ENCODE measurements at places on chromosomes 11 and 22.

DNA sequence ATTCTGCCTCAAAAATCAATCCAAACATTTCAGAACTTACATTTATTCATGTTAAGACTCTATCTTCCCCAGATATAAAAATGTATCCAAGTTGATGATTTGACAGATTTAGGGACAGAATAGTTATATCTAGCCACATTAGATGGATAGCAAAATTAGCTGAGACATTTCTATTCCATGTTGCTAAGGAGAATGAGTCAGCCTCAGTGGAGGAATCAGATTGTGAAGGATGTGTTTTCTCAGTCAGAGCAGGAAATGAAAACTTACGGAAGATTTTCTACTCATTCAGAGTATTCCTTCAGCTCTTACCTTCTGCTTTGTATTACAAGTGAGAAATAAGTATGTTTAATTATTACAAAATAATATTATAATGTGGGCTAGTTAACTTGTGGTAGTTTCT is 556.3 kb upstream of the ANO3 start:
- no peak for DNase-seq

DNA sequence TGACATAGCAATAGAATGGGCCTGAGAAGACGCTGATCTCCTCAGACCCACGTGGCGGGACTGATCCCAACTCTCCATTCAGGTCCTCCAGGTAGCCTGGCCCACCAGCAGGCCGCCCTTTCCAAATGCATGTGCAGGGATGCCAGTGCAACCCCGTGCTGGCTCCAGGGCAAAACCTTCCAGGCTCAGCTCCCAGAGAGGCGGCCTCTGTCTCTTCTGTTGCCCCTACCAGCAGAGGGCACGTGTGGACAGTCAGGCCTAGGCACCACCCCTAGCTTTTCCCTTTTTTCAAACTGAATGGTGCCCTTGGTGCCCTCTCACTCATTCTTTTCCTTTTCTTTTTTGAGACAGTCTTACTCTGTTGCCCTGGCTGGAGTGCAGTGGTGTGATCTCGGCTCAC is 121.7 kb downstream of the OSBP2 start:
- DNase-seq: no peak

DNA sequence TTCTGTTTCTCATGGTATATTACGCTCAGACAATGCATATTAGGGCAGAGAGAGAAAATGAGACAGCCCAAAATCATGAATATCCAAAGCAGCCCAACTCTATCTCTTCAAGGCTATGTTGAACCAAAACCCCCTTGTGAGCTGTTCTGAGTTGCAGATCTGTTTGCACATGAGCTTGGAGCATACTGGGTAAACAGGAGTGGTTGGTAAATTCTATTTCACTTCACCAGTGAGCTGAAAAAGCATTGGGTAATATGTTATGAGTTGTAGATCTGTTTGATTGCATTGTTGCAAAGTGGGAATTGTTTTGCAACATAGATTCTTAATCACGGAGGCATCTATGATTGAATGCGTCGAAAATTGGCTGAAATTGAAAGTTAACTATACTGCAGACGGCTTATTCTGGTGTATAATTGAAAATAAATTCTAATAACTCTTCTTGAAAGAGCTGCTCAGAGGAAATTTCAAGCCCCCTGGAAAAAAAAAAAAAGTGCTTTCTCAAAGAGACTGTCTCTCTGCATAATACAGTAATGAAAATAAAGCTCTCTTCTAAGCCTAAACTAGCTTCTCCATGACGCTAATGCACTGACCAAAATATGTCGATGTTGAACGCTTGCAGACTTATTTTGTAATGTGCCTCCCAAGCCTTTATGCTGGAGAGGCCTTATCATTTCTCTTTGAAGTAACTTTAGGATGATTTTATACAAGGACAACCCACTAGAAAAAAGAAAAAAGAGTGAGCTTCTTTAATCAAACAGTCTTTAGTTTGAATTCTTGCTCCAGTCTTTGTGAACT is 263.7 kb downstream of the NTM start:
- peak; percentile 99 for DNase-seq

DNA sequence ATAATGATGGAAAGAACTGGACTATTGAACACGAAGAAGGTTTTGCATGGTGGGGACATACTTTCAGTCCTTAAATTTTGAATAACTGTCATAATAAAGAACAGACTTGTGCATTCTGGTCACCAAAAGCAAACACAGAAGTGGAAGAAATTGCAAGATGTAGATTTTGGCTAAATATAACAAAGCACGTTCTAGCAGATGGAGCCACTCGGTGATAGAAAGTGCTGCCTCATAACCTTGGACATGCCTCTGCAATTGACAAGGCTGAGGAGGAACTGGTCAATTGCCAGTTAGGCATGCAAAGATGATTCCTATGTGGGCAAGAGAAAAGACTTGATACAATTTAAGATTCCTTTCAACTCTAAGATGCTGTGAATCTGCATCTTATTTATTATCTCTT is 244.1 kb upstream of the ZC3H12C start:
- no peak for DNase-seq

DNA sequence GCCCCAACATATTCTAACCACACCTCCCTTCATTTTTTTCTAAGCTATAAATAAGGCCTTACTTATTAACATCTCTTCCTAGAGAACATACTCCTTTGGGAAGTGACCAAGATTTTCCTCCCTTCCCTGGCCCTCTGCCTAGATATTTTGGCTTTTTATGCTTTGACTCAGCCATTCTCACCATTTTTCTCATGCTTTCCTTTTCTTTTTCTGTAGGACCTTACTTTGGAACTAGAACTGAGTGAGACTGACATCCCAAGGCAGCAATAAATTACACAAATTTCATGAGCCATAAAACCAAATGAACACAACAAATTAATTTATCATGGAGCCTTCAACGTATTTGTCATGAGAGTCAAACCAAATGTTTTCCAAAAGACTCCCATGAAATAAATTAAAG is 142.7 kb upstream of the CTSC start:
- no peak for DNase-seq

- DNase-seq: no peak
These were observed 85.9 kb downstream of the MICAL2 start for GRCh38 chr11:12196308-12196707.

DNA sequence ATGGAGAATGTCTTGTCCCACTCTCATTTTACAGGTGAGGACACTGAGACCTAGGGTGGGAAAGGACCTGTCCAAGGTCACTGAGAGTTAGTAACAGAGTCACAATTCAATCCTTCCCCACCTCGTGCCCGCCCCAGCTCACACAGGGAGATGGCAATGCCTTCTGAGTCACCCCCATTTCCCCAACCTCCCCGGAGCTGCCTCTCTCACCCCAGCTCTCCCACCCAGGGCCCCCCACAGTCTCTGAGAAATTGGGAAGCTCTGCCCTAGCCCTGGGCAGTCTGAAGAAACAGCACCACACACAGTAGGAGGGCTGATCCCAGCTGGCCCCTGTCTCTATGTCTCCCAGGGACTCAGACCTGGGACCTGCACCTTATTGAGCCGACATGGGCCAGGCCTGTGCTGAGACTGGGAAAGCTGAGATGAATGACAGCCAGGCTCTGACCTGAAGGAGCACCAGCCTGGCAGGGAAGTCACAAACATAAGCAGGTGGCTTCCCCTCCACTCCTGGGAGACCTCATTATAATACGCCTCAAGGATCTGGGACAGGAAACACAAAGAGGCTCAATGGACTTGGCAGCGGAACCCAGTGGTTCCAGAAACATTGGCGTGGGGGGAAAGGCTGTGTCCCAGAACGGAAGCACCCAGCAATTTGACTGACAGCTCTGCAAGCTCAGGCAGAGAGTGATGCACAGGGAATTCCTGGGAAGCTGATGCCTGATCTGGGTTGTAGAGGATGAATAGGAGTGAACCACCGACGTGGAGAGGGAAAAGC is 51.0 kb downstream of the CD6 start:
- no peak for DNase-seq

- DNase-seq: no peak
These were observed 759 bp downstream of the AP2A2 start for GRCh38 chr11:926341-926916.

DNA sequence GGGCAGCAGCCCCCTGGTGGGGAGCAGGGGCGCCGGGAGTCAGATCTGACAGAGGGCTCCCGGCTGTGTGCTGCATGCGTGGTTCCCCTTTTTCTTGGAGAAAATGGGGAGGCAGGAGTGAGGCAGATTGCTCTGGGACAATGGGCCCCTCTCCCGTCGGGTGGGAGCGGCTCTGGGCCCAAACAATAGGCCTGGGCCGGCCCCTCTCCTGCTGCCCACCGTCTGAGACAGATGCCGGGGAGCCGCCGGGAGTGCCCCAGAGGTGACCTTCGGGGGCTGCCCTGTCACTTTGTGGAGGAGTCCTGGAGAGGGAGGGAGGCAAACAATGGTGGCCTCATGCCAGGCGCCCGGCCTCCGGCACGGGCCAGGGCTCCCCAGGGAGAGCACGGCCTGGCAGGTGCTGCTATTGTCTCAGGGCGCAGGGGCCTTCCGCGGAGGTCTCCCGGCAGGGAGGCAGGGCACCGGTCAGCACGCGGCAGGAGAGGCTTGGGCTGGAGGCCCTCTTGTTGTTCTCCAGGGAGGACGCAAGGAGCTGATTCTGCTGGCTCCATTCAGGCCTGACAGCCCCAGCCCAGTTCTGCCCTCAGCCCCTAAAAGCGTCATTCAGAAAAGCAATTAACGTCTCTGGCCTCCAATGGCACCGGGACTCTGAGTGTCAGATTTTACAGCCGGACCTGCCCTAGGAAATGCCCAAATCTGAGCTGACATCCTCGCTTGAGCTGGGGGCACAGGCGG is 44.8 kb downstream of the SMIM38 start:
- no peak for DNase-seq

GRCh38 chr11:35800970-35801953 is 138.7 kb downstream of the TRIM44 start:
- DNase-seq: no peak

- DNase-seq: no peak
These were observed 1270.6 kb downstream of the LRRC4C start for GRCh38 chr11:40188848-40189247.

DNA sequence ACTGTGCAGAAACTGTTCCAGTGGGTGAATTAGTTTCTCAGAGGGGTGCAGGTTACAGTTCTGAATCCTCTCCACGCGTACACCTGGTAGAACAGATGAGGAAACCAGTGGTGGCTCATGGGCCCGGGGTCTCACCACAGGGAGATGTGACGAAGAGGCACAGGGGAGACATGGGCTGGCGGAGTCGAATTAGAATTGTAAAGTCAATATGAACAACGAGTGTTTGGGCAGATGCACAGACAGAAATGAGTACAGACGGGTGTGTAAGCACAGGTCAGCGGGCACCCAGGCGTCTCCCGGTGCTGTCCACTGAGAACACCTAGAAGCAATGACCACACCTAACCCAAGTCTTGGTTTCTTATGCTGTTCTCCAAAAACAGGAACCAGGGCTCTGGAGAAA is 41.8 kb downstream of the GNB1L start:
- DNase-seq: no peak

DNA sequence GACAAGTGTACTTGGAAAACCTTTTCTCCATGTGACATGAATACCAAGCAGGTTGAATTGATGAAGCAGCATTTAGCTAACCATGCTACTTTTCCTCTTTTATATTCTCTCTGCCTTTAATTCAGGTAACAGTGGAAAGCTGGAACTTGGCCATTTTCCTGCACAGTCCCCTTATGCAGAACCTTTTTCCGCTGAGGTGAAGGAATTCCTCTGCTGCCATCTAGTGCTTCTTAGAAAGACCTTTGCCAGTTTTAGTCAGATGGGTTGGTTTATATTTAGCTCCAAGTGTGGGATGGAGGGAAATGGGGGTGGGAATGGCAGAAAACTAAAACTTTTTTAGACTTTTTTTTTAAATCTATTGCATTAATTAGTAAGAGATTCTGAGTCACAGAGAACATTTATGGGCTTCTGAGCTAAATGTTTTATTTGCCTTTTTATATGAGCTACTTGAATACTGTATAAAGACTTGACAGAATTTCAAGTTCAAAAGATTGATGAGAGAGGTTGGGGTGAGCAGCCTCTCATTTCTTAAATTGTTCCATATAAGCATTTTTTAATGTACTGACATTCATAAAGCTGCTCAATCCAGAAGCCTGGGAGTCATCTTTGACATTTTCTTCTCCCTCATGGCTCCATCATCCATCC is 153.9 kb upstream of the ZC3H12C start:
- DNase-seq: peak; percentile 96
